Muscle of leg (tissue), 16 donors: ENCODE measurements at places on chromosomes 7 and 10. TPM values are rescaled to one million over a fixed set of nuclear protein-coding genes. Genes with fewer than 3 reads are reported as not detected.

- H3K27ac ChIP-seq, result peak overlapping the region; percentile 37
- no peak overlapping the region for H3K4me3 ChIP-seq
- H3K27me3 ChIP-seq, result peaks cover 3% of the 10 kb centered on the region
- peaks cover 3% of the 10 kb centered on the region for H3K36me3 ChIP-seq
These were observed 33.6 kb downstream of the PALD1 start for GRCh38 chr10:70512149-70512639.

DNA sequence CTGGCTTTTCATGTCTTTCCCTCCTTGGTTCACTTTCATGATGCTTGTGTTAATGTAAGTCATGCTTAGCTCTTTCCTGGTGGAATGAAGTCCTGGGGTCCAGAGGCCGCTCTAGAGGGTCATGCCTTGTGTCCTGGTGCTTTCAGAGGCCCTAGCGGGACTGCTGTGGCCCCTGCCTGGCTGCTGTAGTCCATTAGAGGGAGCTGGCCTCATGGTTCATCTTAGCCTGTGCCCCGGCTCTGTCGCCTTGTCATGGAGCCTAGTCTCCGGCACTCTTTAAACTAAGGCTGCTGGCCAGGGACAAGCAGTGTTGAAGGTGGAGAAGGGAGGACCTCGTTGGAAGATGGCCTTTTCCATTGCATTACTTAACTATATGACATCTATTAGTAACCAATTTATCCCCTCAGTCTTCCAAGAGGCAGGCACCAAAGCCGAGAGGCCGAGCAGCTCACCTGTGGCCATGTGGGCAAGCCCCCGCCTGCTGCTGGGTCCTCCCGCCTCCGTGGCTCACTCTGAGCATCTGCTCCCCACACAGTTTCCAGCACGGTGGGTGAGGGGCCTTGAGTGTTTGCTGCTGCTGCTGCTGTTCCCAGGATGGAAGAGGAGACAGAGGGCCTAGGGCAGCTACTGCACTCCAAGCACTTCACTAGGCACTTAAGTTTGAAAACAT lies 5.0 kb upstream of the NDUFB2 start:
- no peak for DNase-seq
- no peak overlapping the region for H3K4me3 ChIP-seq
- H3K4me1 ChIP-seq, result peaks cover 7% of the 10 kb centered on the region
- no peaks in the 10 kb centered on the region for H3K27me3 ChIP-seq
- H3K27ac ChIP-seq, result no peak overlapping the region
- H3K36me3 ChIP-seq, result peaks cover 47% of the 10 kb centered on the region

GRCh38 chr7:137873524-137873923 lies 26.8 kb upstream of the DGKI start:
- peaks cover 34% of the 10 kb centered on the region for H3K36me3 ChIP-seq
- no peak overlapping the region for H3K4me3 ChIP-seq
- H3K27me3 ChIP-seq, result no peaks in the 10 kb centered on the region
- no peak for DNase-seq
- peaks cover 28% of the 10 kb centered on the region for H3K4me1 ChIP-seq

GRCh38 chr7:28102797-28103196 lies 77.8 kb downstream of the JAZF1 start:
- H3K27me3 ChIP-seq, result no peaks in the 10 kb centered on the region
- H3K27ac ChIP-seq, result no peak overlapping the region
- no peaks in the 10 kb centered on the region for H3K36me3 ChIP-seq
- H3K4me1 ChIP-seq, result peaks cover 19% of the 10 kb centered on the region

- no peak overlapping the region for H3K27ac ChIP-seq
- peak; percentile 19 for DNase-seq
- no peaks in the 10 kb centered on the region for H3K4me1 ChIP-seq
- no peaks in the 10 kb centered on the region for H3K27me3 ChIP-seq
- no peaks in the 10 kb centered on the region for H3K36me3 ChIP-seq
These were observed 564.1 kb upstream of the KCND2 start for GRCh38 chr7:119708891-119709290.

GRCh38 chr7:64887756-64888508 lies 15.1 kb upstream of the ZNF273 start:
- no peak overlapping the region for H3K27ac ChIP-seq
- H3K36me3 ChIP-seq, result no peaks in the 10 kb centered on the region
- peaks cover 69% of the 10 kb centered on the region for H3K27me3 ChIP-seq
- DNase-seq, result no peak
- H3K4me1 ChIP-seq, result peaks cover 15% of the 10 kb centered on the region

GRCh38 chr7:113856010-113856409 lies 62.8 kb downstream of the PPP1R3A start:
- H3K36me3 ChIP-seq, result no peaks in the 10 kb centered on the region
- no peaks in the 10 kb centered on the region for H3K27me3 ChIP-seq
- no peak overlapping the region for H3K4me3 ChIP-seq
- no peaks in the 10 kb centered on the region for H3K4me1 ChIP-seq
- DNase-seq, result no peak

DNA sequence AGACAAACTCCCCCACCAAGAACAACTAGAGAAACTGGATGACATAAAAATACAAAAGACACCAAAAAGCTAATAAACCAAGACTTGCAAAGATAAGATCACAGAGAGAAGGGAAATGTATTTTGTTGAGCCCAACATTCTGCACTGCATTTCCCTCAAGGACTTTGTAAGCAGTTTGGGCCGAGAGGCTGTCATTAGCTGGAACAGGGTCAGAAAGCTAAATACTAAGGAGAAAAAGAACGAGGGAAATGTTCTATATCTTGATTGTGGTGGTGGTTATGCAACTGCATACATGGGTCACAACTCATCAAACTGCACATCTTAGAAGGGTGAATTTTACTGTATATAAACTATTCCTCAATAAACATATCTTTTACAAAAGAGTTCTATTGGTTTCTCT lies 315.0 kb downstream of the IPMK start:
- H3K4me3 ChIP-seq, result no peak overlapping the region
- no peaks in the 10 kb centered on the region for H3K27me3 ChIP-seq
- no peaks in the 10 kb centered on the region for H3K36me3 ChIP-seq

DNA sequence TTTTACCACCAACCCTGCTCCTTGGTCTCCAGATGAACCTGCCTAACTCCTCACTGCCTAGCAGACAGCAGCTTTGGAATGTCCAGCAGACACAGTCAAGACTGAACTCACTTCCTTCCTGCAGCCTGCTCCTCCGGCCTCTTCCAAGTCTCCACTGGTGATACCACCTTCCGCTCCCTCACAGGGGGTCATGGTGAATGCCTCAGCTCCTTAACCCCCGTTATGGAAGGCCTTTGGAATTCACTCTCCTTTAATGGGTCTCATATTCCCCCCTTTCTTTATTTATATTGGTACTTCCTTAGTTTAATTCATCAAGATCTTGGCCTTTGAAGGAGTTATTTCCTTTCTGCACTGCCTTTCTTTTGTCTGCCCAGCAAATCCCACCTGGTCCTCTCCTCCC lies 44.9 kb upstream of the ZNF32 start:
- H3K4me1 ChIP-seq, result peaks cover 14% of the 10 kb centered on the region
- H3K36me3 ChIP-seq, result no peaks in the 10 kb centered on the region
- H3K27me3 ChIP-seq, result peaks cover 4% of the 10 kb centered on the region
- no peak for DNase-seq

DNA sequence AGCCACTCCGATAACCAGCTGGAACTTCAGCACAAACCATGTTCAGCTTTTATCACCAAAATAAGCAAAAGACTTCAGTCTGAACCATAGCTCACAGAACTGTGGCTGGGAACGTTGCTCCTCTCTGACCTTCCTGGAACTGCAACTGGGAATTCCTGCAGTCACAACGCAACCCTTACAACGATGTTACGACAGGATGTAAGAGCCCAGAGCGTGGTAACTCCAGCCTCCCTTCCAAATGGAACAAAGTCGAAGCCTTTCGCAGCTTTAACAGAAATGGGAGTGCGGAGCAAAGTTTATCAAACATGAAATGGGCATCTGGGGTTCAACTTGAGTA lies 162.6 kb downstream of the ADAM12 start:
- DNase-seq, result peak; percentile 86
- no peak overlapping the region for H3K4me3 ChIP-seq
- H3K27me3 ChIP-seq, result no peaks in the 10 kb centered on the region
- peak overlapping the region; percentile 50 for H3K27ac ChIP-seq

- H3K27ac ChIP-seq, result no peak overlapping the region
- H3K36me3 ChIP-seq, result peaks cover 6% of the 10 kb centered on the region
- H3K4me3 ChIP-seq, result no peak overlapping the region
- no peaks in the 10 kb centered on the region for H3K27me3 ChIP-seq
- no peak for DNase-seq
These were observed 26.1 kb downstream of the LCOR start for GRCh38 chr10:96858038-96858705.

GRCh38 chr10:26090026-26090425 lies 126.5 kb upstream of the GAD2 start:
- no peaks in the 10 kb centered on the region for H3K4me1 ChIP-seq
- no peak for DNase-seq

GRCh38 chr10:124063750-124064603 lies 29.4 kb downstream of the CHST15 start:
- no peak overlapping the region for H3K27ac ChIP-seq
- H3K27me3 ChIP-seq, result peaks cover 3% of the 10 kb centered on the region
- no peaks in the 10 kb centered on the region for H3K36me3 ChIP-seq
- H3K4me1 ChIP-seq, result peaks cover 38% of the 10 kb centered on the region

DNA sequence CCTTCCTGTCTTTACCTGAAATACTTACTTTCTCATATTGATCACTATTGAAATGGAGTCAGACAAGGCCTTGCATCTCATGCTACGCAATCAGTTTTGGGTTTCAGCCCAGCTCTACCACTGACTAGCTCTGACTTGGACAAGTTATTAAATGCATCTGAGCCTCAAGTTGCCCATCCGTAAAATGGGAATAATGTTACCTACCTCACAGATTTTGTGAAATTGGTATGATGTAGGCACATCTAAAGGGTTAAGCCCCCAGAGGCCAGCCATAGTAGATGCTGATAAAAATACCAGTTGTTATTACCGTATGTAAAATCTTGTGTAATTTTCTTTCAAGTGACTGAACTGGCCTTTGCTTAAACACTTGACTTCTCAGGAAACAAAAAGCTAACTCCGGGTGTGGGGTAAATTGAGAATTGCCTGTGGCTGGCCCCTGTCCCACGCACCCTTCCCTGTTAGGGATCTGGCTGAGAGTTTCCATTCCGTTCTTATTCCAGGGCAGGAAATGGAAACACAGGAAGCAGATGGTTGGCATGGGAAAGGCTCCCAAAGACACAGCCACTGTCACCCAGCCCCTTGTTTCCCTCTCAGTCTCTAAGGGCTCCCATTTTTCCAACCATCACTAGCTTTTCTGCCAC lies 7.5 kb downstream of the DUSP5 start:
- no peaks in the 10 kb centered on the region for H3K36me3 ChIP-seq
- H3K27ac ChIP-seq, result no peak overlapping the region
- no peak overlapping the region for H3K4me3 ChIP-seq
- peaks cover 57% of the 10 kb centered on the region for H3K4me1 ChIP-seq
- DNase-seq, result no peak

DNA sequence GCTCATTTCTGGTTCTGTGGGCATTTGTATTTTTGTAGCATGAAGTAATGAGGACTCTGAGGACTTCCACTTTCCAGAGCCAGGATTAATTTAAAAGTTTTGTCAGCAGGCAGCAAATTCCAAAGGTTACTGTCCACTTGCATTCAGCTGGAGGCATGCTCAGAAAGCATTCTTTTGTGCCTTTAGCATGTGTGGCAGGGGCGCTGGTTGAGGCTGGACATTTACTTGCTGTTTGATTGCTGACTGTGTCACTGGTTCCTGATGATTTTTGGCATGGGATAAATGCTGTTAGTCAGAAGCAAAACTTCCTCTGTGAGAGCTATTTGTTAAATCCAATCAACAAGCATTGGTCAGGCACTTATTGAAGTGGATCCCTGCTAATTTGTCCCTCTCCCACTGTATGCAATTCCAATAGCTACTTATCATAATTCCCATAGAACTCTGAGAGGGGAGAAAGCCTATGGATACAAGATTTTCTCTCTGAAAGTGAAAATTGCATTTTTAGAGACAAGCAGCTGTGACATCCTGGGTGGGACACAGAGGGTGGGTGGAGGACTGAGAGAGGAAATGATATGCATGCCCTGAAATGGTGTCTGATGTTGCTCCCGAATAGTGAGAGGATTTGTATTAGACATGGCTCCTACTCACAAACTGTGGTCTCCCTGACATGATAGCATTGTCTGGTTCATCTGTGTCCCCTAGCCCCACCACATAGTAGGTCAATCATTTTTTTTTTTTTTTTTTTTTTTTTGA lies 161.2 kb upstream of the WDR11 start:
- H3K36me3 ChIP-seq, result no peaks in the 10 kb centered on the region
- H3K4me3 ChIP-seq, result no peak overlapping the region
- DNase-seq, result no peak
- H3K4me1 ChIP-seq, result no peaks in the 10 kb centered on the region

- no peak overlapping the region for H3K4me3 ChIP-seq
- H3K27me3 ChIP-seq, result no peaks in the 10 kb centered on the region
- no peaks in the 10 kb centered on the region for H3K4me1 ChIP-seq
These were observed 210.3 kb downstream of the ABCA13 start for GRCh38 chr7:48381571-48381970.

DNA sequence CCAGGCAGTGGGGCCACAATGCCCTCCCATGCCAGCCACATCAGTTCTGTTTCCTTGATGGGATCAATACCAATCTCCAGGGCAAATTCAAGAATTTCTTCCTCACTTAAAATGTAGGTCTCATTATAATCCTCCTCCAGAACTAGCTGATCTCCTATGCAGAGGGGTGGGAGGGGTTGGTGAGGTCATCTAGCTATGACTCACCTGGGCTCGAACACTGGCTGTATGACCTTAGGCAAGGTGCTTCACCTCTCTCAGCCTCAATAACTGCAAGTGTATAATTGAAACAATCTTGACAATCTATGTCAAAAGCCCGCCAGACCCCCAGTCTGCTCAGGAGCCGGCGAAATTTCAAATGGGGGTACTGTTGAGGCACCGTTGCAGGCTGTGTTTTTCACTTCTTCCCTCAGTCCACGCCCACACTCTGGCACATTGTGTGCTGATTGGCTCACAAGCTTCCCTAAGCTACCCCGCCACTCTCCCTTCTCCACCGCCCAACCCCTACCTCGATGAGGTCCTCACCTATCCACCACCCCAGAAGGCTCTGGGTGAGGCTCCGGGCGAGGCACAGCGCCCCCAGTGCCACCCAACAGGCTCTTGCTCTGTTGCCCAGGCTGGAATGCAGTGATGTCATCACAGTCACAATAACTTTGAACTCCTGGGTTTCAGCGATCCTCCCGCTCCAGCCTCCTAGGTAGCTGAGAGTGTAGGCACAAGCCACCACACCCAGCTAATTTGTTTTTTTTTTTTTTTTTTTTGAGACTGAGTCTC lies 70.5 kb downstream of the ZNF22 start:
- H3K4me3 ChIP-seq, result no peak overlapping the region
- no peaks in the 10 kb centered on the region for H3K36me3 ChIP-seq
- H3K27me3 ChIP-seq, result no peaks in the 10 kb centered on the region

DNA sequence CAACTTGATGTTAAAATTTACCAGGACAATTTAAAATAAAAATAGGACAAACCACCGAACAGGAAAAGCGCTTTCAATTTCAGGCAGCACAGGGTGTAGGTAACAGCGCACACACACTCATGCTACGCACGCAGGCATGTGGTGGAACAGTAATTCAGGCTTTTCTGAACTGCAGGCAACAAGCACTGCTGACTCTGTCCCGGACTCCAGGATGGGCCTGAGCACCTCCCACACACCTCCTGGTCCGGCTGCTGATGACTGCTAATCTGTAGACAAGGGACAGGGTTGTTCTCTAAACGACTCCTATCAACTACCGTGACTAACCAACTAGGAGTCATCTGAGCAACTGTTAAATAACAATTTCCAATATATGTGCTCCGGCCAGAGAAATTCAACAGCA lies 192.6 kb upstream of the FRMD4A start:
- peaks cover 14% of the 10 kb centered on the region for H3K36me3 ChIP-seq
- no peak overlapping the region for H3K27ac ChIP-seq
- H3K4me3 ChIP-seq, result no peak overlapping the region
- no peaks in the 10 kb centered on the region for H3K27me3 ChIP-seq
- DNase-seq, result no peak
- no peaks in the 10 kb centered on the region for H3K4me1 ChIP-seq

The NOBOX gene
- not detected for total RNA-seq

The TMEM236 gene
- total RNA-seq, result 0.40 TPM

The HOXA11 gene
- total RNA-seq, result 4.7 TPM
